ENCODE measurements at places on chromosomes 7 and 10.

DNA sequence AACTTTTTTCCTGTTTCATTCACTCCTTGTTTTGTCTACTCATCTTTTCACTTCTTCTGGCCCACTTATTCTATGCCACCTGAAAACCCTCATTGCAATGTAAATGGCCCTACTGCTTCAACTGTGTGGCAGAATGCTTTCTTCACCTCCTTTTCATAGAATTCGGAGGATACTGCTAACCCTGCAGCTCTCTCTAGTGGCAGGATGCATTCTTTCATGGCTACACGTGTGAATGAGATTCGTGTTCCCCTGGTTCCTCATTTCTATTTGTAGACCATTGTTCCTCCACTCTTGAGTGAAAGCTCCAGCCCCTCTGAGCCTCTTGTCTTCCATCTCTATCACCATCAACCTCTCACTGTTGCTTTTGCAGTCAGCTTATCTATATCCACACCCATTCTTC, 20.9 kb upstream of the CYP26C1 start:
- no peak for DNase-seq

DNA sequence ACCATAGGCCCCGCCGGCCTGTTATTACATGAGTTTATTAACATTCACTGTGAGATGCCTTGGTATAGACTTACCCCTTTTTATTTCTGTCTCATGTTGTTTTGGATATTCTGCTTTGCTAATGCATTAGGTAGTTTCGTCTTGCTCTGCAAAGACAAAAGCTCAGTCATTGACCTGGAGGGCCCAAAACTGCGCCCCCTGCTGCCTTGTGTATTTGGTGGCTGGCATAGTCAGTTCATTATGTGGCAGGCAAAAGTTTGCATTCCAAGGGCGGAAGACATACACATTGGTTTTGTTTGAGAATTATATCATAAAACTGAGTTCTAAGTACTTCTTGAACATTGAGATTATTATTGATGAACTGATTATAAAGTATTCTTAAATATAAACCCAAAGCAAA, 372.5 kb downstream of the SDK1 start:
- peak; percentile 12 for DNase-seq

GRCh38 chr7:33722383-33723101, 182.8 kb upstream of the BMPER start:
- no peak for DNase-seq

GRCh38 chr10:70931168-70931815, 42.9 kb upstream of the PCBD1 start:
- no peak for DNase-seq

DNA sequence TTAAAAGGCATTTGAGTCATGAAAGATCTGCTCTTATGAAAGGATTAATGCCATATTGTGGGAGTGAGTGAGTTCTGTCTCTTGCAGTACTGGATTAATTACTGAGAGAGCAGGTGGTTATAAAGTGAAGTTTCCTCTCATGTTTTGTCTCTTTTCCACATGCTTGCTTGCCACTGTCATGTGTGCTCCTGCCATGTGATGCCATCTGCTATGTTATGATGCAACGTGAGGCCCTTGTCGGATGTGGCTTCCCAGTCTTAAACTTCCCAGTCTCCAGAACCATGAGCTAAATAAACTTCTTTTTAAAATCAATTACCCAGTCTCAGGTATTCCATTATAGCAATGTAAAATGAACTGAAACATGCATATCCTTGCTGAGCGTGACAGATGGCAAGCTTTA, 22.7 kb upstream of the TCTN3 start:
- no peak for DNase-seq

DNA sequence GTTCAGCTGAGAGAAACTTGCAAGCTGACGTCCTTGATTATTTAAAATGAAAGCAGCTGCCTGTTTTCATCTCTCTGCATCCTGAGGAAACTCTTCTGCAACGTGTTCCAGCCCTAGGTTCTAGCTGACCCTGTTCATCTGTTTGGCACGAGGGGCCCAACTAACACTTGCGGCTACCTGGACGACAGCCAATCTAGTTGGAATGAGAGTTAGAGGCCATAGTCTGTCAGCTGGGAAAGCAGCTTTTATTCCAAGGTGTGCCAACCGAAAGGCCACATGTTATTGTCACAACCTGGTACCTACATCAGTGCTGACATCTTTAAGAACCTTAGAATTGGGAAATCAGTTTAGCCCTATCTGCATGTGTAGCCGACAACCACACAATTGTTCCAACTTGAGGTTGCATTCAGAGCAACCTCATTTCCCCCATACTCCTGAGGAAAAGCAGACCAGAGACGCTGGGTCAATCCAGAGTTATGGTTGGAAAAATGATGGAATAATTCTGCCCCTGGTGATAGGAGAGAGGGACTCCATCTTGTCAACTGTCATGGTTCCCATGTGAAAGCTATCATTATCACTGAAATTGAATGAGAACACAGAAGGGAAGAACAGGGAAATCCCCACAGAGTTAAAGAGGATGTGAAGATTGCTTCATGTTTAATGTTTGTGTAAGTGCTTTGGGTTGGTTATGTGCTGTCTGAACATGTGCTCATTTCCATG, 121.6 kb downstream of the EGFR start:
- no peak for DNase-seq

GRCh38 chr7:39027491-39027890, 49.8 kb downstream of the POU6F2 start:
- DNase-seq: no peak

DNA sequence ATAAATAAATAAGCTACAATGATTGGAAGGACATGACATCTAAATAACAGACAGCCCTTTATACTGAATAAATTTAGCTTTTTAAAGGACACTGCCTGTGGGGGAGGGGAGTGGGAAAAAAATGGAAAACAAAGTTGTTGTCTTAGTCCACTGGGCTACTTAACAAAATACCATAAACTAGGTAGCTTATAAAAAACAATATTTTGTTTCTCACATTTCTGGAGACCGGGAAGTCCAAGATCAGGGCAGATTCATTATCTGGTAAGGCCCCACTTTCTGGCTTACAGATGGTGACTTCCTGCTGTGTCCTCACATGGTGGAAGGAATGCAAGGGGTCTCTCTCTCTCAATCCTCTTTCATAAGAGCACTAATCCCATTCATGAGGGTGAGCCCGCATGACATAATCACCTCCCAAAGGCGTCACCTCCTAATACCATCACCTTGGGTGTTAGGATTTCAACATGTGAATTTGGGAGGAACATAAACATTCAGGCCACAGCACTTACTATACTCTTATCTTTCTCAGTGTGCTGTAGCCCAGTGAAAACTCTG, 43.0 kb downstream of the DNAJC12 start:
- no peak for DNase-seq

GRCh38 chr10:6346631-6347030, 143.9 kb downstream of the PFKFB3 start:
- DNase-seq: no peak

- DNase-seq: no peak
These were observed 51.9 kb upstream of the A1CF start for GRCh38 chr10:50937230-50937907.

DNA sequence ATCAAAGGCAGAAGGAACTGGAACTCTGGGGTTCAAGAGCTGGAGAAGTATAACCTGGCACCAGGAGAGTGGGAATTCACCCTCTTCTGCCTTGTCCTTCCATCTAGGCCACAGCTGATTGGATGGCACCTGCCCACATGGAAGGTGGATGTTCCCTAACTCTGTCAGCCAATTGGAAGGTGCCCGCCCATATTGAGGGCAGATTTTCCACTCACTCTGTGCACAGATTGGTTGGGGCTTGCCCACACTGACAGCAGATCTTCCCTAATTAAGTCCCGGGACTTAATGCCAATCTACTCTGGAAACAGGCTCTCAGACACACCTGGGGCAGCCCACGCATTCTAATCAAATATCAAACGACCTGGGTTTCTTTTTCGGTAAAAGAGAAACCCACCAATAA, 1142.3 kb upstream of the CELF2 start:
- no peak for DNase-seq

DNA sequence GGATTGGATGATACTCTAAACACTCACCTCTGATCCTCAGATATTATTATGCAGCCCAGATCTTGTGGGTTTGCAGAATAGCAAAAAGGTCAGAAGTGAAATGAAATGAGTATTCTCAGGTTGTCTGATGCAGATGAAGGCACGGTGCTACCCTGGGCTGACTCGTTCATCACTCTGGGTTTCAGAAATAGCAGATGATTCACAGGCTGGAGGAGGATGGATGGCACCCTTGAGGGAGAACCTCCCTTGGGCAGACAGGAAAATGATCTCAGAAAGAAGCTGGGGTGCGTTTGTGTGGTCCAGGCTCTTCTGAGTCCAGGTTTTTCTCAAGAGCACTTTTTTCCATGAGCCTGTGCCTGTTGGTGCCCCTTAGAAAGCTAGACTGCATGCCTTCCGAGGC, 515.8 kb upstream of the MKI67 start:
- no peak for DNase-seq

DNA sequence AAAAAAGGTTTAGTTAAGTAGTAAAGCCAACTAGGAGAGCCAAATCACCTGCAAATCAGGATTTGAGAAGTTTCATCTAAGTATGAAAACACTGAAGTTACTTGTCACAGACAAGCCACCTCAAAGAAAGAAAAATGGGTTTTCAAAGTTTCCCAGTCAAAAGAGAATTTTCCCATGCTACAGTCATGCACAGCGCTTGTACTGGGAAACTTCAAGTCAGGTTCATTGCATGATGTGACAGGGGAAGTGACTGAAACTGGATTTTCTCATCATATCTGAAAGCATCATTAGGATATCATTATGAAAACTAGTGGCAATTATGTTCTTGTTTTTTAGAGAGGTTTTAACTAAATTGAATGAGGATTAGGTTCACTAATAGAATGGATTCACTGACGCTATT, 167.0 kb downstream of the SGMS1 start:
- no peak for DNase-seq

- no peak for DNase-seq
These were observed 216.8 kb upstream of the AKR1E2 start for GRCh38 chr10:4609251-4609650.

- DNase-seq: no peak
These were observed 173.6 kb downstream of the ARHGAP12 start for GRCh38 chr10:31754803-31755624.

- DNase-seq: no peak
These were observed 10.4 kb upstream of the COL1A2 start for GRCh38 chr7:94384315-94384714.

DNA sequence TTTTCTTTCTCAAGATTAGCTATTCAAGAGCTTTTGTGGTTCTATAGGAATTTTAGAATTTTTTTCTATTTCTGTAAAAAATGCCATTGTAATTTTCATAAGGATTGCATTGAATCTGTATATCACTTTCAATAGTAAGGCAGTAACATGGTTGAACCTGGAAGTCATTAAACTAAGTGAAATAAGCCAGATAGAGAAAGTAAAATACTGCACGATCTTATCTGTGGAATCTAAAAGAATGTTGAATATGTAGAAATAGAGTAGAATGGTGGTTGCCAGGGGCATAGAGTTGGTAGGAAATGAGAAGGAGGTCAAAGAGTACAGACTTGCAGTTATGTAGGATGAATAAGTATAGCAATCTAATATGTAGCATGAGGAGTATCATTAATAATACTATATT, 1073.5 kb upstream of the LRRN3 start:
- no peak for DNase-seq

DNA sequence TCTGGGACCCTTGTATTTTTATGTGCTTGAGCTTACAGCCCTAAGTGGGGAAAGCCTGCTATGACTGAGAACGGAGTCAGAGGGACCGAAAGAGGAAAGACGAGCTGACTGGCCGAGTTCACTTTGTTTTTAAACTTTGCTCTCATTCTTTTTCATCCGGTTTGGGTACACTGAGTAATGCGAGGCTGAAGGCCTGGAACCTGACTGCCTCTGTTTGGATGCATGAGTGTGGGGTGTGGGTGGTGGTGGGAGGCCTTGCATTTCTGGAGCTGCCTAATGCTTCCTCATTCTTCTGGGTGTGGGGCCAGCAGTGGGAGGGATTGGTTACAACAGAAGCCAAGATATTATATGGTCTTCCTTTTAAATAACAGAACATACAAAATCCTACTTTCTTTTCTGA, 155.5 kb downstream of the BUB3 start:
- DNase-seq: no peak

DNA sequence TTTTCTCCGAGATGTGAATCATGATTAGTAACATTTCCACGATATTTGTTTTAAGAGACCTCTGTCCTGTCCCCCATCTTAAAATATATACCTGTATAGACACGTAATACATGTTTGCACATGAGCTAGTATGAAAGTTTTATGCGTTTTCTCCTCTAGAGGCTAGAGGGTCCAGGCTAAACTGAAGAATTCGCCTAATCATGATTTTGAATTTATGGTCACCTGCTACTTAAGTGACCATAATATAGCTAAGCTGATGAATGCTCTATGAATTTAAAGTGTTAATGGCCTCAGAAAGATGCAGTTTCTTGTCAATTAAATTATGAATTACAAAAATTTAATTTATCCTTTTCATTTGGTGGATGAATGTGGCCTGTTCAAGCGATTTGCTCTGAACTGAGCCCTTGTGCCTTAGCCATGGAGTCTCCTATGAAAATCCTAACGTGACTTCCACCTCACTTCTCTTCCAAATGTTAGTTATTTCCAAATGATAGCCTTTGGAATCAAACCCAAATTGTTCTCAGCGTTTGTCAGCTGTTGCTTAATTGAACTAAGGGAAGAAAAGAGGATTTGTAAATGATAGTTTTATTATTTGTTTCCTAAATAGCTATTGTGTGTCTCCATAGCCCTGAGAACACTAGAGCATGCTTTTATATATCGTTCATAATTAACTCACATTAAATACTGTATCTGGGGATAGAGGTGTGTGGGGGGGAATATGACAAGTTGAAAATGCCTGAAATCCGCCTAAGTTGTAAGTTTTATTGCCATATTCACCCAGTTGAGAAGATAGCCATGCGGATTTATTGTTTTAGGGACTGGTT, 2.3 kb downstream of the CELF2 start:
- no peak for DNase-seq

- no peak for DNase-seq
These were observed 3.2 kb upstream of the ZNF248 start for GRCh38 chr10:37860494-37861190.

GRCh38 chr7:131010717-131011431, 276.9 kb upstream of the KLF14 start:
- no peak for DNase-seq

DNA sequence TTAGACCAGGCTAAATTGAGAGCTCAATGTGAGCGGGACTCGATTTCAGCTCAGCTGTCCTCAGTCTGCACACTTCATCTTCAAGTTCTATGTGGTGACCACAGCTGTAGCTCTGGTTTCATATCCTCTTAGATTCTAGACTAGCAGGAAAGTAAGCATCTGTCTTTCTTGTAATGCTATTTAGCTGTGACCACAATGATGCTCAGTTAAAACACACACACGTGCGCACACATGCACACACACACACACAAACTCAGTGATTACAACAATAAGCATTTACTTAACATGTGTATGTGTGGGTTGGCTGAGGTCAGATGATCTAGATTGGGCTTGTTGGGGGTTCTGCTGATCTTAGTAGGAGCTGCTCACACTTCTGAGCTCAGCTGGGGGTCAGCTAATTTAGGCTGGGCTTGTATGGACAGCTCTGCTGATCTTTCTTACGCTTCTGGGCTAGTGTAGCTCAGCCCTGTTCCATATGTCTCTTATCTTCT, 82.5 kb downstream of the ZNF365 start:
- DNase-seq: no peak
